Fibroblast of villous mesenchyme (primary cell): ENCODE measurements at places on chromosomes 4 and X. TPM values are rescaled to one million over a fixed set of nuclear protein-coding genes. Genes with fewer than 3 reads are reported as not detected.

DRD5 gene
- not detected in 2 replicates for total RNA-seq

ASB11 gene
- not detected in 2 replicates for total RNA-seq

RAB33A gene
- 1.3 and 3.5 TPM in 2 replicates for total RNA-seq

EOLA1 gene
- 11.7 and 12.2 TPM in 2 replicates for total RNA-seq

DUX4 gene
- not detected in 2 replicates for total RNA-seq

HTN3 gene
- total RNA-seq: not detected in 2 replicates

SULT1B1 gene
- under 0.01 TPM in 2 replicates for total RNA-seq
